ENCODE measurements at places on chromosomes 2 and 18.

- no peak for DNase-seq
These were observed 83.6 kb downstream of the FARSB start for GRCh38 chr2:222572264-222572721.

DNA sequence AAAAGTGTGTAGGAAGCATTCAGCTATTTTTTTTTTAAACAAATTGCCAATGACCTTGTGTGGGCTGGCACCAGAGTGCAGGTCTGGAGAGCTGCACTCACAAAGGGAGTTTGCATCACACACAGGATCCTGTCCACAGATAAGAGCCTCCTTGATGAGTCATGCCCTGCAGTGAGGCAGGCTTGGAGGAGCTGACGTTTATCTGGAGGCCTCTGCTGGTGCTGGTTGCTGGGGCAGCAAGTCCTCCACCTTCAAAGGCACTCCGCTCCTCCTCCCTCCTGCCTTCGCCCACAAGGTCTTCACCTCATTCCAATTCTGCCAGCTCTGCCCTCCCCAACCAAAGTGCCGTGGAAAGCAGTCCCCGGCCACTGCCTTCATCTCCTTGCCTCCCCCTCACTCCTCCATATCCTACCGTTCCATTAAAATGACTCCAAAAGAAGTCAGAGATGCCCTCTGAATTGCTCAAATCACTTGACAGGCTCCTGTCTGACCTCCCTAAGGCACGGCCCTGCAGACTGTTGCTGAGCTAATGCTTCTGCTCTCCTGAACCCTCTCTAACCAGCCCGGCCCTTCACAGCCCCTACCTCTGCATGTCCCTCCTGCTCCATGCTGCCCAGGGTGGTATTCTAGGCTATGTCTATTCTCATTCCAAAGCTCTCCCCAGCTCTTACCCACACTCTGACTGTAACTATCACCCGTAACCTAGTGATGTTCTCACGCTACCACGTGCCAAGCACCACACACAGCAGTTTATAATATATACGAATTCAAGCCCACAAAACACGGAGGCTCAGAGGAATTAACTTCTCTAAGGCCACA, 30.9 kb downstream of the LONRF2 start:
- DNase-seq = peak; percentile 88

- DNase-seq = no peak
These were observed 327.7 kb downstream of the RAD51AP2 start for GRCh38 chr2:17190527-17190926.

DNA sequence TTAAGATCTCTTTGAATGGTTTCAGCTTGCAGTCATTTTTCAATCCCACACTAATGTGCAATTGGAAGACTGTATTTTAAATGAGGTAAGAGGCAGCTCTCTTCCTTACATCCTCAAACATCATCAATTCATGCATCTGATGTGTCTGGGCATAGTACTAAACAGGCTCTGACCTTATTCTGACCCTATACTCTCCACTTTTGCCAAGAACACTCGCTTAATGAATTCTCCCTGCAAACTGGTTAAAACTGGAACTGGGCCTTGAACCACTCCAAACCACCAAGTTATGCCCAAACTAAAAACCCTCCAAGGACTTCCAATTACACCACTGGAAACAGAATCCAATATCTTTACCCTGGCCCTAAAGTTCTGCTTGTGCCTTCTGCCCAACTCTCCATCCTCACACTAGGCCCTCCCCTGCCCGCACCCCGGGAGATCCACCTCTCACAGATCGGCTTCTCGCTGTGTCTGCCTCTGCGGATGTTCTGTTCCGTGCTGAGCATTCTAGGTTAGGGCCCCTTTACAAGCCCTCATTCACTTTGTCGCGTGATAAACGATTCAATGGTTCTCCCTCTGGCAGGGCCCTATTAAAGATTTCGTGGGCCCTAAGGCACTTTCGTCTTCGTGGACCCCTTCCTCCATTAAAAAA, 1.2 kb downstream of the M1AP start:
- DNase-seq = no peak

- peak; percentile 38 for DNase-seq
These were observed 11.5 kb downstream of the GPR55 start for GRCh38 chr2:230913406-230914143.

DNA sequence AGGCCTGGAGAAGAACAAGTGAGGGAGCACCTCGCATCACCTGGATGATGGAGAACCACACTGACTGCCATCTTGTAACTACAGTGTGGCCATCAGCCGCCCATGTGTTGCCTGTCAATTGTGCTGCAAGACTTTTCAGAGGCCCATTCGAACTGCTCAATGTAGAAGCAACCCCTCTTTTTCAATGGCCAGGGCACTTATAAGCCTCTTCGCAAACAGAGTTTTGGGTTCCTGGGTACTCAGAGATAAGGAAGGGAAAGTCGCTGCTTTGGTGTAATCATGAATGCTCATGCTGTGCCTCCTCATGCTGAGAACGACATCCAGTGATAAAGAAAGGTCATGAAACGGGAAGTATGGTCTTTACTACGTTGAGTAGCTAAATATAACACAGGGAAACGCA, 143.9 kb upstream of the SLC39A10 start:
- no peak for DNase-seq

GRCh38 chr2:175837046-175837445, 165.0 kb downstream of the LNPK start:
- no peak for DNase-seq

DNA sequence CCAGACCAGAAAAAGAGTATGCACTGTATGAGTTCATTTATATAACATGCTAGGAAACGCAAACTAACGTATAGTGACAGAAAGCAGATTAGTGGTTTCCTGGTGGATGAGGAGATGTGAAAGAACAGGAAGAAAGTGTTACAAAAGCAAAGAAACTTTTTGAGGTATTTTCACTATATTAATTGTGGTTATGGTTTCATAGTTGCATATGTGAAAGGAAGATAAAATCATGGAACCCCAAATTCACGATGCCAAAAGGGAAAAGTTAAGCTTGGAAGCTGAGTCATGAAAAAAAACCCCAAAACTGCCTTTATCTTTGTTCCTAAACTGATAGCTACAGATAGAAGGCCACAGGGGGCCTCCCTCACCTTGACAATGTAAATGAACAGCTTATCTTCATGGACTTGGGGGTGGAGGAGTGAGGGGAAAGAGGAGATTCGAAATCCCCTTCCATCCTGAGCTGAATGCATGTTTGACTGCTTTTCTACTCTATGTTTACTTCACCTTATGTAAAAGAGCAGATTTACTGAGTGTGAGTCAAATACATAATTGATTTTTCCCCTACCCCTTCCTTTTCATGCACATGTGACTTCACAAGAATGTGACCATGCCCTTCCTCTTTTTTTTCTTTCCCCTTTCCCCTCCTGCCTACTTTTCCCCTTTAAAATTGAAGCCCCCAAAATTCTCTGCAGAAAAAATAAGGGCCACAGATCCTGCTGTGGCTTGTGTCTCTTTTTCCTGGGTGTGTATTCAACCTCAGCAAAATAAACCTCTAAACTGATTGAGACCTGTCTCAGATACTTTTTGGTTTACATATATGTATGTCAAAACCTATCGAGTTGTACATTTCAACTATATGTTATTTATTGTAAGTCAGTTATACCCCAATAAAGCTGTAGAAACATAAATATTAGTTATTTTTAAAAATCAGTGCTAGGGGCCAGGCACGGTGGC, 100.1 kb upstream of the TLK1 start:
- DNase-seq = no peak

- DNase-seq = no peak
These were observed 83.8 kb upstream of the KLHL29 start for GRCh38 chr2:23301136-23301535.

DNA sequence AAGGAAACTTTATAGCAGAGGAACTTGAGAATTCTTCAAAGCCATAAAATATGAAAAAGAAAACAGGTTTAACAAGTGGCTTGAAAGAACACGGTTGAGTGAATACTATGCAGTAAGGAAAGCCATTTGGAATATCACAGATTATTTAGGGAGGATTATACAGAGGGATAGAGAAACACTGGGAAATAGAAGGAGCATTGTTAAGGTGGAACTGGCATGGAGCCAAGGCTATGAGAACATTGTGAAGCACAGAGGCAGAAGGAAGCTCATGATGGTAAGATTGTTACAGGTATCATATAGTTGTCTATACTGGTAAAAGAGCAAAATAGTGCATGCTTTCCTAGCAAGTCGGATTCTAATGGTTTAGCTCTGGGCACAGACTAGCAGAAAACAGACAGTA, 87.1 kb downstream of the SS18 start:
- no peak for DNase-seq

- no peak for DNase-seq
These were observed 117.1 kb downstream of the ZNF407 start for GRCh38 chr18:74714791-74715190.

GRCh38 chr2:203535784-203536585, 884 bp upstream of the RAPH1 start:
- no peak for DNase-seq

DNA sequence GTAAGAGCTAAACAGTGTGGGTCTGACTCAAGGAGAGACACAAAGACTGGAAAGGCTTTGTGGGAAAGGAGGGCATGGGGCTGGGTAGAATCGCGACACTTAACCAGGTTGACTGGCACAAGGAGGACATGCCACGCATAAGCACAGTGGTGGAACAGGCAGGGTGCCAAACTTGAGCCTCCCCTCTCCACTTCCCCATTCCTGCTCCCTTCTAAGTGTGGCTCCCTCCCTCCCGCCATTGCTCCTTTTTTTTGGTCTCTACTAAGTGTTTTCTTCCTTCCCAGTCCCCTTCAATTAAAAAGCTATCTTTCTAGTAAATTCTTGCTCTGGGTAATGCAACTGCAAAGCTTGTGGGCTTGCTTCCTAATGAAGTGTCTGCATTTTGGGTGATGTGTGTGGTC, 40.3 kb upstream of the ZFP36L2 start:
- peak; percentile 82 for DNase-seq

GRCh38 chr2:119683074-119683712, 4.2 kb downstream of the TMEM177 start:
- no peak for DNase-seq

GRCh38 chr2:194465641-194466040, 1191.4 kb upstream of the SLC39A10 start:
- no peak for DNase-seq
